Fibroblast of skin of abdomen (primary cell): ENCODE measurements at places on chromosomes 13 and 19.

GRCh38 chr19:35222373-35223015, 6.0 kb downstream of the FAM187B start:
- no peak for DNase-seq

DNA sequence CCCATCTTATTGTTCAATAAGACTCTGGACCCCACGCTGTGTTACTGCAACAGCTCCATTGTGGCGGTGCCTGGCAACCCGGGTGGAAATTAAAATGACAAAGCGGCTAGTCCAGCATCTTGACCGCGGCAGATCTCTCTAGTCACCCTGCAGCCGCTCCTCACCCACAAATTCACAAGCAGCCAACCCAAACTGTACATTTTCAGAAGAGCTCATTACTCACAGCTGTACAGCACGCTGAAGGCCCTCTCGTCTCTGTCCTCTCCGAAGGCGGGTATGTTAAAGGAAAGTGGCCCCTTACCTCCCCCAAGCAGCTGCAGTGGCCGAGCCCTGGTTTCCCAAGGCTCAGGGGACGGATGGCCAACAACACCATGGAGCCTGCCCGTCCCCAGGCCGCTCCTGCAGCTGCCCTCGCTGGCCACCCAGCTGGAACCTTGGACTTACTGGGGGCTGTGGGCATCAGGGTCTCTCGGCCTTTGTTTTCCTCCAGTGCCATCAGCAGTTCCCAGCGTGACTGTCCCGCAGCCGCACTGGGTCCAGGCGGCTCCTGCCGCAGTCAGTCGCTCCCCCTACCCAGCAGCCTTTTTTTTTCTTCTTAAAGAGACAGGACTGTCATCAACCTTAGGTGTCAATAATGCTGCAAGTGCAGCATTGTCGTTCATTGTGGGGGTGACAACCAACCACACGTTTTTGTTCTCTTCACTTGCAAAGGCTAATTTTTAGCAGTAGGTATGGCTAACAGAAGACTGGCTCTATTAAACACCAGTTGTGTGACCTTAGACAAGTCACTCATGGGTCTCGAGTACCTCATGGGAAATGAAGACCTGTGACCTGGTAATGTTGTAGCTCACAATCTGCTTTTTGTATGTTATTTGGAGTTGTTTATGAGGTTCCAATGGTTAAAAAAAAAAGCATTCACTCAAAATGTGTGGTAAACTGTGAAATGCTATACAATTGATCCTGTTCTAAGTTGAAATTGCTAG, at the start of gene SACS:
Gene SACS, minus strand, starts transcription at position 532 of the 983 bp plus-strand sequence. CDS start 22,463 bp downstream, outside the sequence.
- DNase-seq = peak; percentile 48

DNA sequence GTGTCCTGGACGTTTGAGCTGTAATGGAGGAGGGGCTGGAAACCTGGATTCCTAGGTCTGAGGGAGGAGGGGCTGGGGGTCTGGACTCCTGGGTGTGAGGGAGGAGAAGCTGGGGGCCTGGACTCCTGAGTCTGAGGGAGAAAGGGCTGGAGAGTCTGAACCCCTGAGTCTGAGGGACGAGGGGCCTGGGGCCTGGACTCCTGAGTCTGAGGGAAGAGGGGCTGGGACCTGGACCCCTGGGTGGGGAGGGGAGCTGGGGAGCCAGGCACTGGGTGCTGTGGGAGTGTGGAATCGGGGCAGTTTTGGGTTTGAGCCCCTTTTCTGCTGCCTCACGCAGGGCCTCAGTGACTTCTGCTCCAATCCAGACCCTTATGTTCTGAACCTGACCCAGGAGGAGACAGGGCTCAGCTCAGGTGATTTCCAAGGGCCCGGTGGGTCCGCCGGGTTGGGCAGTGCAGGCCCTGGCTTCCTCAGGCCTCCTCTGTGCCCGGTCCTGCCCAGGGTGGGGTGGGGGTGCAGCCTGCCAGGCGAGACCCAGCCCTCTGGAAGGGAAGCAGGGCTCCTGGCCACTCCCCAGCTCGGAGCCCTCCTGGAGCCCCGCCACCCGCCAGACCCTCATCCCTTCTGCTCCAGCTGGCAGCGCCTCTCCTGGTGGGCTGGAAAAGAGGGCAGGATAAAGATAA, 14.4 kb downstream of the TTYH1 start:
- DNase-seq = no peak

- DNase-seq = no peak
Measured at GRCh38 chr19:45772130-45772840, 3.2 kb upstream of the SIX5 start.

DNA sequence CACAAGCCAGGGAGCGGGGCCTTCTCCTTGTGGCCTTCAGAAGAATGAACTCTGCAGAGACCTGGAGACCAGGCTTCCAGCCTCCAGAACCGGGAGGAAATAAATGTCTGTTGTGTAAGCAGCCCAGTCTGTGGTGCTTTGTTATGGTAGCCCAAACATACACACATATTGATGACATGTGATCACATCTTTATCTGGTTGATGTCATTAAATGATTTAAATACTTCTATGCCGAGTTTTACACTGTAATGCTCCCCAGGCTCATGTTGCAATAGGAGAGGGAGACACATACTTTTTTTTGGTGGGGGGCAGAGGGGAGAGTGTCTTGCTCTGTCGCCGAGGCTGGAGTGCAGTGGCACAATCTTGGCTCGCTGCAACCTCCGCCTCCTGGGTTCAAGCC, 188.0 kb upstream of the IRS2 start:
- DNase-seq = peak; percentile 43

DNA sequence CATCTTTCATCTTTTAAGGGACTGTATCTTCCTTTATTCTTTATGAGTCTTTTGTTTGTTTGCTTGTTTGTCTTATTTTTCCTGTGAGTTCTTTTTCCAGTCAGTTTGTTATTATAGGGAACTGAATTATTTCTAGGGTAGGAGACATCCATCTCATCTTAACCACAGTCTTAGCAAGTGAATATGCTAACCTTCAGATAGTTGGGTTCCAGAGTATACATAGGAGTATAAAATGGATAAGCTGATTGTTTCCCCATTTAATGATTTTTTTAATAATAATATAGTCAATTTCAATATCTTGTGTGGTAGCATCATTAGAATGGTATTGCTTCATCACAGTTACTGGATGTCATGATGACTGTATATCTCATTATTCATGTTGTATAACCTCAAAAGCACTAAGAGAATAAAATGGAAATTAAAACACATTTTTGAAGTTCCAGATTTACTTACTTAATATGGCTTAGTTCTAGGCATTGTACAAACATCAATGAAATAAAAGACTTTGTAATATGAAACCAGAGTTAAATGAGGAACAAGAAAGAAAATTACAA, 33.0 kb downstream of the GPC6 start:
- no peak for DNase-seq
